Stimulated activated CD8-positive, alpha-beta memory T cell treated with anti-CD3 and anti-CD28 coated beads, Interleukin-12 subunit alpha, Interleukin-12 subunit beta, amount 100 ng/mL, for 4 hours (primary cell): ENCODE measurements at places on chromosomes 12 and 14.

GRCh38 chr14:55477680-55478079 is 37.3 kb upstream of the TBPL2 start:
- DNase-seq, result no peak

GRCh38 chr14:96713426-96713825 is 83.8 kb upstream of the VRK1 start:
- DNase-seq, result no peak

GRCh38 chr12:113070117-113070906 is 13.8 kb downstream of the DTX1 start:
- DNase-seq, result no peak

DNA sequence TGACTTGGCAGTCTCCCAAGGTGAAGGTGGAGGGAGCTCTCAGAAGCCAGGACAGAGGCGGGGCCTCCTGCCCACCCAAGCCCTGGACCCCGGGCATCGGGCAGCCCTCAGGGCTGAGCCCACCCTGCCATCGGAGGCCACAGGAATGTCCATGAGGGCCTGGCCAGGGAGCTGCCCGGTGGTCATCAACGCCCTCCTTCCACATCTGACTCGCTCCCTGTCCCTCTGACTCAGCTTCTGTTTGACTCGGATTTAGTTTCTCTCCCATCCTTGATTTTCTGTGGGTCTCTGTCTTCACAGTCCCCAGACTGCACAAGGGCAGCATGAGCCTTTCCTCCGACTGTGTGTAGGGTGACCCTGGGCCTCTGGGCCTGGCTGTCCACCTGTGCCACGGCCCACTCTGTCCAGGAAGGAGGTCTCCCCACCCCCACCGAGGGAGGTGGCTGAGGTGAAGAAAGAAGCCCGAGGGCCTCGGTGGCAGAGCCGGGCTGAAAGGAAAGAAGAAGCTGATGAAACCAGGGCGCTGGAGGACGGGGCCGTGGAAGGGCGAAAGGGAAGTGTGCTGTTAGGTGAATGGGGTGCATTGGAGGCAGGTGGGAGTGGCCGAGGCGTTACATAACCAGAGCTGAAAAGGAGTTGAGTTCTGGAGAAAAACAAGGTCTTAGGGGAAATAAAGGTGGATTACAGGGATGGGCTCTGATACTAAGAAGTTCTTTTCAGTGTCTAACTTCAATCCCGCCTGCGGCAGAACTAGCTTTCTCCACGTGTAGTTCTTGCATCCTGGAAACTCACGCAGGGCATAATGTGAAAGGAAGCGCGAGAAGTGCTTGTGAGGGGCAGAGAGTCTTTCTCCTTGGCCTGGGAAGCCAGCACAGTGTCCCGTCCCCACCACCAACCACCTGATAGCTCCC is 16.7 kb upstream of the TMEM106C start:
- no peak for DNase-seq

DNA sequence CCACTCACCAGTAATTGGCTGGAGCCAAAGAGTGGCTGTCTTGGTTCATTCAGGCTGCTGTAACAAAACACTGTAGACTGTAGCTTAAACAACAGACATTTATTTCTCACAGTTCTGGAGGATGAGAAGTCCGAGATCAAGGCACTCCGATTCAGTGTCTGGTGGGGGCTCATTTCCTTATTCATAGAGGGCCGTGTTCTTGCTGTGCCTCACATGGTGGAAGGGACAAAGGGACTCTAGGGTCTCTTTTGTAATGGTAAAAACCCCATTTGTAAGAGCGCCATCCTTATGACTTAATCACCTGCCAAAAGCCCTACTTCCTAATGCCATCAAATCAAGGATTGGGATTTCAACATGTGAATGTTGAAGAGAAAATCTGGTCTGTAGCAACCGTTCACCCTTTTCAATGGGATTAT is 34.7 kb upstream of the CDKN3 start:
- no peak for DNase-seq

GRCh38 chr12:31020385-31021166 is 53.1 kb upstream of the DDX11 start:
- DNase-seq, result no peak

DNA sequence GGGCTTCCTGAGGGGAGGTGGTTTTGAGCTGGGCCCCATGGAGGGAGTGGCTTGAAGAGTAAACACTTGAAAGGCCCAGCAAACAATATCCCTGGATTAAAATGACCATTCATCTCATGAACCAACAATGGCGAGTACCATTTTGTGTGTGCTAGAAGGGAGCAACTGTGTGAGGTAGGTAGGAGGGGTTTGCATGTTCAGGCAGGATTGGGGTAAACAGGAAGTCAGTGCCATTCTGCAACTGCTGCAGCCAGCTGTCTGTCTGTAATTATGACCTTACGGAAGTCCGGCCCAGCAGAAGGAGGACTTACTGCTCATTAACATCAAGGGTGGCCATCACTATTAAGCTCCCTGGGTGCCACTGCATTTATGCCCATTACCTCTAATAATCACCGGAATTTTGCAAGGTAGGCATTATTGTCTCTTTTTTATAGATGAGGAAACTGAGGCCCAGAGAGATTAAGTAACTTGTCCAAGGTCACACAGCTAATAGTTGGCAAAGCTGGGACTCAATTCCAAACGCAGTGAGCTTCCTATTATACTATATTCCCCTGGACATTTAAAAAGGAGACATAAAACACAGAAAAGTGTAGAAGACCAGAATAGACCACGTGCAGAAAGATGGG is 16.6 kb upstream of the IFI27L2 start:
- DNase-seq, result no peak

GRCh38 chr12:127245009-127245408 is 1022.0 kb upstream of the TMEM132C start:
- DNase-seq, result no peak

DNA sequence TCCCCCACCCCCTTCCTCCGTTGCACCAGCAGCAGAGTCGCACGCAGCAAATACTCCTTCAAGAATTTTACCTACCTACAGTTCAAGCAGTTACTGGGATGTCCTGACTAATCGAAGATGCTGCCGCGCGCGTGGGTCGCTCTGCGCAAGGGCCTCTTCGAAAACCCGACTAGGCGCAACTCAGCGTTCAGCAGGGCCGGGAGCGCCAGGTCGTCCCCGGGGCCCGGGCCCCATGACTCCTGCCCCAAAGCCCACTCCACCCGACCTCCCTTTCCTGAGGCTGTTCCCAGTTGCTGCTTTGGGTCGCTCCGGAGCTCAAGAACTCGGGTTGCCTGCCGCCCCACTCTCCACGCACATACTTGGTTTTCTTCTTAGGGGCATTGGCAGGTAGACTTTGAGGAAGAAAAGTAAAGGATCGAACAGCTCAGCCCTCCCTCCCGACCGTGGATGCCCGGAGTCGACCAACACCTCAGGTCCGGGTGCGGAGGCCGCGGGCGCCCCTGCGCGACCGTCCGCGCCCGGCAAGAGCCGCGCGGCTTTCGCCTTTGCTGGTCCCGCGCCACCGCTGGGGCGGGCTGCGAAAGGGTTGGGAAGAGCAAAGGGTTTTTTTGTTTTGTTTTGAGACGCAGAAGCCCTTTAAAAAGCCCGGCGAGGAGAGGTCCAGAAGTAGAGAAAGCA is 1.9 kb downstream of the BMP4 start:
- DNase-seq, result no peak

DNA sequence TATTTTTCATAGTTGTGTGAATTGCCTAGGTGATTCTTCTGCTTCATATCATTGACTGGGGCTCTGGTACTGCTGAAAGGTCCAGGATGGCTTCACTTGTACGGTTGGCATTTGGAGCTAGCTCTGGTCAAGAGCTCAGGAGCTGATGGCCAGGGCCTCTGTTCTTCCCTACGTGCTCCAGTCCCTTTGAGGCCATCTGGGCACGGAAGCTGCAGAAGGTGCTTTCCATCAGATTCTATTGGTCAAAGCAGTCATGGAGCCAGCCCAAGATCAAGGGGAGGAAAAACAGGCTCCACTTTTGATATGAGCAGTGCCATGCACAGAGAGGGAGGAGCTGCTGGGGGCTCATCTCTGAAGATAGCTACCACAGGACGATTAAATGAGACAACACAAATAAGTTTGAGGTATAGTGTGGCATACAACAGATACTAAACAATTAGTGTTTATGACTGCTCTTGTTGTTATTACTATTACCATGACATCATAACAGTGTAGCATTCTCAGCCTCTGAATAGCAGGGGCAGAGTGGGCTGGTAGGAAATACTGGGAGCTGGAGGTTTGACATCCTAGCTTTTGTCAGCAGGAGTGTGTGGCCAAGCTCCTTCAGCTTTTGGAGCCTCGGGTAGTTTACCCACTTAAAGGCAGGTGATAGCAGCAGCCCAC is 10.4 kb downstream of the KRT83 start:
- DNase-seq, result no peak

DNA sequence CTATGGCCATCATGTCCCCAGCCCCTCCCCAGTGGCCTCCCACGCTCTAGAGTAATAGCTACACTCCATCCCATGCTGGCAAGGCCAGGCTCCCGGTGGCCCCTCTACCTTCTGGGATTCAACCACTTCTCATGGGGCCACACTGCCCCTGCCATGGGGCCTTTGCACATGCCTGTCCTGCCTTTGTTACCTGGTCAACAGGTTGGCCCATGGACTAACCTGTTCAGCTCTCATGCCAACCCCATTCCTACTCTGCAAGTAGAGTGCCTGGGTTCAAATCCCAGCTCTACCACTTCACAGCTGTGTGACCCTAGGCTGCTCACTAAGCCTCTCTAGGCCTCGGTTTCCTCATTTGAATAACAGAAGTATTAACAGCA is 98.5 kb downstream of the RFLNA start:
- no peak for DNase-seq

DNA sequence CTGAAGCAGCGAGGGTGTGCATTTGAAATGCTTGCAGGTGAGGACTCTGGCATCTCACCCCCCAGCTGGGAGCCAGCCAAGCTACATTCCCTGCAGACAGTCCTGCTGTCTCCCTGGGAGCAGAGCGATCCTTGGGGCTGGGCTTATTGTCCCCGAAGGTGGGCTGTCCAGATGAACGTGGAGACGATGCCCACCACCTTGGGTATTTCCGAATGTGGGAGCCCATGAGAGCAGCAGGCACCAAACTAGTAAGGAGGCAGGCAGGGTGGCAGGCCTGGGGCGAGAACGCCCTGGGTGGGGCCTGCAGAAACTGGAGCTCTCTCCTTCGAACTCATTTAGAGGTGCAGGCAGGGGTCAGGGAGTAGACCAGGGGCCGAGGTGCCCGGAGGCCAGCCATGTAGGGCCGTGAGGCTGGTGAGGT is 18.5 kb downstream of the ZBTB42 start:
- DNase-seq, result no peak

DNA sequence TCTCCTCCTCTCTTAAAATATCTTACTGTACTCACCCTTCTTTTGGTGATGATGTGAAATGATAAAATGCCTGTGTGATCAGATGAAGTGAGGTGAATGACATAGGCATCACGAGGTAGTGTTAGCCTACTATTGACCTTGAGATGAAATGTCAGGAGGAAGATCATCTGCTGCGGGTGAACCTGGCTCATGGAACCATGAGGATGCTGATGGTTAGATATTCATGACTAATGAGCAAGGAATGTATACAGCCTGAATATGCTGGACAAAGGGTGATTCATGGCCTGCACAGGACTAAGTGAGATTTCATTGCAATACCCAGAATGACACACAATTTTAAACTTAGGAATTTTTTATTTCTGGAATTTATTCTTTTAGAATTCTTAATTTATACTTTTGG is 89.6 kb downstream of the DAAM1 start:
- DNase-seq, result no peak

- DNase-seq, result no peak
Observed at GRCh38 chr14:92651758-92652406, 96.5 kb downstream of the LGMN start.

GRCh38 chr14:106166650-106167204 is 640.3 kb downstream of the TMEM121 start:
- DNase-seq, result no peak

- DNase-seq, result no peak
Observed at GRCh38 chr14:50335389-50335788, 23.3 kb downstream of the DMAC2L start.

GRCh38 chr12:99153293-99153692 is 494.3 kb upstream of the GARIN6 start:
- DNase-seq, result no peak

DNA sequence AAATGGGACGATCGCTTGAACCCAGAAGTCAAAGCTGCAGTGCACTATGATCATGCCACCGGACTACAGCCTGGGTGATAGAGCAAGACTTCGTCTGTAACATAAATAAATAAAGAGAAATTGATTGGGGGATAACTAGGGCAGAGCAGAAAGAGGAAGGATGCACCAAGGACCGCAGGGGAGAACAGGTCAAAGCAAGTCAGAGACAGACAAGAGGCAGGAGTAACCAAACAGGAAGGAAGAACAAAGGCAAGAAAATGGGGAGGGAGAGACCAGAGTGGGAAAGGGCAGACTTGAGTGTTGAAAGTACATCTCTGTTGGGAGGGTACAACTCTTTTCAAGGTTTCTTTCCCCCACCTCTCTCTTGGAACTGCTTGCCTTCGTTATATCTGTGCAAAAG is 50.8 kb upstream of the ELK3 start:
- no peak for DNase-seq

GRCh38 chr12:70110085-70110484 is 133.1 kb upstream of the CNOT2 start:
- no peak for DNase-seq

DNA sequence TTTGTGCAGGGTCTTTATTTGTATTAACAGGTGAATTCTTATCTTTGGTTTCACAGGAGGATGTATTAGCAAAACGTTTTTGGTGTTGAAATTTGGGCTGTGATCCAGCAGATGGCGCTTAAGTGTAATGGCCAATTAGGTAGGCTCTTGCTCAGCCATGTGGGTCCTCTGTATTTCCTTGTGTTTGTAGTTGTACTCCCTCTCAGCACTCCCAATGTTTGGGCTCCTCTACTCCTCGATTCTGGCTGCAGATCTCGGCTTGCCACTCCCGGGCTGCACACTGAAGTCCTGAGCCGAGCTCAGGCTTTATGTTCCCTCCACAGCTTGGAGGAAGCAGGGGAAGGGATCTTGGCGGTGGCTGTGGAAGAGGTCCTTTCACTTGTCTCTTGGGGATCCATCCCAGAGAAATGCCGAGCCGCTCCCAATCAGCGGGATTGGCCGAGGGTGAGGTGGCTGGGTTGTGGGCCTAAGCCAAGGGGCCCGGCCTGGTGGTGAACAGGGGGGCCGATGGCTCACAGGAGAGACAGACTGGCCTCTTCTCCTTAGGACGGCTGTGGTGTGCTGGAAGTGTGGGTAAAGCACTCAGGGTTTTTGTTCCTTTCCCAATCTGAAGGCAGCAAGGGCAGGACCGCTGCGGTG is 133.7 kb downstream of the AEBP2 start:
- DNase-seq, result no peak

GRCh38 chr12:94240171-94240570 is 91.8 kb downstream of the PLXNC1 start:
- no peak for DNase-seq

GRCh38 chr12:113260127-113260526 is 38.9 kb downstream of the TPCN1 start:
- no peak for DNase-seq
